Natural killer cell (primary cell): ENCODE measurements at places on chromosomes 12 and 14. TPM values are rescaled to one million over a fixed set of nuclear protein-coding genes. Genes with fewer than 3 reads are reported as not detected.

GSC gene
- total RNA-seq: 2.1 TPM

RHOJ gene
- total RNA-seq: not detected

SYT10 gene
- total RNA-seq: not detected

POTEM gene
- not detected for total RNA-seq

DIO3 gene
- not detected for total RNA-seq

C12orf54 gene
- not detected for total RNA-seq

NAV3 gene
- total RNA-seq: not detected

NEUROD4 gene
- total RNA-seq: not detected

FOXG1 gene
- total RNA-seq: not detected

- H3K4me1 ChIP-seq: peaks cover 18% of the 10 kb centered on the region
- no peak for DNase-seq
- no peaks in the 10 kb centered on the region for H3K27me3 ChIP-seq
- no peaks in the 10 kb centered on the region for H3K36me3 ChIP-seq
These were observed 38.3 kb downstream of the RPS6KA5 start for GRCh38 chr14:91021991-91022621.

DNA sequence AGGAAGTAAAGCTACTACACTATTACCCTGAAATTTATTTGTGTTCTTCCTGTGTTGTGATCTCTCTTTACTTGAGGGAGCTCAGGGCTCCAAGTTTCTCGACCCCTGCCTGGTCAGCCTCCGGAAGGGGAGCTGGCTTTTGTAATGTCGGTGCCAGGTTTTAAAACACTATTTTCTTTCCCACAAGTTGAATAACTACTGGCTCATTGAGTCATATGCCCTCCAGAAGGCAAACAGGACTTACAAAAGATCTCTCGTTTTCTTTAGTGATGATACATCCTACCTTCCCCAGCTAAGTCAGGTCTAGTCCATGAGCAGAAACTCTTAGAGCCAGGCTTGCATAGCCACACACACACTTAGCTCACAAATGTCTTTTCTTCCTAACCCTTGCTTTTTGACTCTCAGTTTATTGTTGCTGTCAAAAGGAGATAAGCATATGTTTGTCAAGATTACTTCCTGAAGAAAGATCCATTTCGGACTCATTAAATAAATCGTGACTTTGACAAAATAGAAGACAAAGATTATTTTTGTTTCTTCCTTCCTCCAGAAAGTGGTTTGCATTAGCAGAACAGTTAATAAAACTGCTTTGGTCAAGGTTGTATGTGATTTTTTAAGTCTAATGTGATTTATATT lies 209.8 kb upstream of the FLRT2 start:
- DNase-seq: no peak
- H3K4me1 ChIP-seq: no peaks in the 10 kb centered on the region
- H3K36me3 ChIP-seq: no peaks in the 10 kb centered on the region
- H3K4me3 ChIP-seq: no peak overlapping the region
- H3K27me3 ChIP-seq: no peaks in the 10 kb centered on the region

DNA sequence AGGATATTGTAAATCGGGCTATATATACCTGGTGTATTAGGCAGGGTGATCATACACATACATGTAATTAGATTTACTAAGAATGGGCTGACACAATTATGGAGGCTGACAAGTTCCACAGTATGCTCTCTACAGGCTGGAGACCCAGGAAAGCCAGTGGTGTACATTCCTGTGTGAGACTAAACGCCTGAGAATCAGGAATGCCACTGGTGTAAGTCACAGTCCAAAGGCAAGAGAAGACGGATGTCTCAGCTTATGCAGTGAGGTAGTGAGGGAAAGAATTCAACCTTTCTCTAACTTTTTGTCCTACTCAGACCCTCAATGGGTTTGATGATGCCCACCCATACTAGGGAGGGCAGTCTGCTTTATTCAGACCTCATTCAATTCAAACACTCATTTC lies 57.1 kb downstream of the METTL25 start:
- no peak for DNase-seq
- H3K4me3 ChIP-seq: no peak overlapping the region
- no peak overlapping the region for H3K27ac ChIP-seq
- H3K27me3 ChIP-seq: no peaks in the 10 kb centered on the region
- no peaks in the 10 kb centered on the region for H3K4me1 ChIP-seq
- no peaks in the 10 kb centered on the region for H3K36me3 ChIP-seq

DNA sequence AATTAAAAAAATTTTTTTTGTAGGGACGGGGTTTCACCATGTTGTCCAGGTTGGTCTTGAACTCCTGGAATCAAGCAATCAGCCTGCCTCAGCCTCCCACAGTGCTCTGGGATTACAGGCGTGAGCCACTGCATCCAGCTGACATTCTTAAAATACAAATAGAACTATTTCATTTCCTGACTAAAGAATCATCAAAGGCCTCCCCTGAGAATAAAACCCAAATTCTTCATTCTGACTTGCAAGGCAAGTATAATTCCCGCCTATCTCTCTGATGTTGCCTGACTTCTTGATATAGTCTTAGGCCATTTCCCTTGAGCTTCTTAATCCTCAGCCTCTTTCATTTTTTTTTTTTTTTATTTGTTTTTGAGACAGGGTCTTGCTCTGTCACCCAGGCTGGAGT lies 4.4 kb upstream of the BICD1 start:
- H3K27ac ChIP-seq: no peak overlapping the region
- H3K4me1 ChIP-seq: peaks cover 6% of the 10 kb centered on the region
- no peak for DNase-seq
- no peaks in the 10 kb centered on the region for H3K27me3 ChIP-seq
- H3K4me3 ChIP-seq: no peak overlapping the region
- no peaks in the 10 kb centered on the region for H3K36me3 ChIP-seq

DNA sequence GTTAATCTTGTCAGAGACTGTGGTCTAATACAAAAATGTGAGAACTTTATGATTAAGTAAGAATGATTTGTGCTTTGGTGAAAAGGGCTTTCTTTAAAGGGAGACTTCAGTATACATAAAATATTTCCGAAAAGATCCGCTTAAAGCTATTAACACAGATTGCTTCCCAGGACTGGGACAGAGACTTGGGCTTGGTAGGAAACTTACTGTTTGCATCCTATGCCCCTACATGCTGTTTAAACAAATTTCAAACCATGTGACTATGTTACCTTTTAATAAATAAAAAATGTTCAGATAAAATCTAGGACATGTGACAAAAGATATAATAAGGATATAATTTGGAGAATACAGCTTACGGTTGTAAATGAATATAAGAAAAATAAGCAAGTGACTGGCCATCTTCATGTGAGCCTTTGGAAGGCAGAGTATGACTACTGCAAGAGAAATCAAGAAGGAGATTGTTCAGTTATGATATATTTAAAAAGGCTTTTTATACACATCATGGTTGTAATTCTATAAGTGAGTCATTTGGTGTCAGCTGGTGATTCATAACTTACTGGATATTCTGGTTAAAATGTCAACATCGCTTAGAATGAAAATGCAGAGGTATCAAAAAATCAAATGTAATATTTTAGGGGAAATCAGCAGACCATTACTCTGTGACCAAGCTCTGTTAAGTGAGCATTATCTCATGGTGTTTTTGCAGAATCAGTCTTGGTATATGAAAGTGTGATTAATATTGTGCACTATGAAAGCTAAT lies 234.7 kb upstream of the E2F7 start:
- H3K27me3 ChIP-seq: no peaks in the 10 kb centered on the region
- no peaks in the 10 kb centered on the region for H3K4me1 ChIP-seq
- DNase-seq: no peak
- H3K36me3 ChIP-seq: no peaks in the 10 kb centered on the region
- no peak overlapping the region for H3K27ac ChIP-seq

- H3K4me3 ChIP-seq: no peak overlapping the region
- DNase-seq: no peak
- H3K36me3 ChIP-seq: no peaks in the 10 kb centered on the region
- no peaks in the 10 kb centered on the region for H3K27me3 ChIP-seq
These were observed 17.8 kb downstream of the TAS2R50 start for GRCh38 chr12:10968765-10969456.

GRCh38 chr14:33957299-33957698 lies 6.4 kb upstream of the EGLN3 start:
- no peaks in the 10 kb centered on the region for H3K36me3 ChIP-seq
- DNase-seq: no peak
- no peak overlapping the region for H3K27ac ChIP-seq
- no peak overlapping the region for H3K4me3 ChIP-seq

DNA sequence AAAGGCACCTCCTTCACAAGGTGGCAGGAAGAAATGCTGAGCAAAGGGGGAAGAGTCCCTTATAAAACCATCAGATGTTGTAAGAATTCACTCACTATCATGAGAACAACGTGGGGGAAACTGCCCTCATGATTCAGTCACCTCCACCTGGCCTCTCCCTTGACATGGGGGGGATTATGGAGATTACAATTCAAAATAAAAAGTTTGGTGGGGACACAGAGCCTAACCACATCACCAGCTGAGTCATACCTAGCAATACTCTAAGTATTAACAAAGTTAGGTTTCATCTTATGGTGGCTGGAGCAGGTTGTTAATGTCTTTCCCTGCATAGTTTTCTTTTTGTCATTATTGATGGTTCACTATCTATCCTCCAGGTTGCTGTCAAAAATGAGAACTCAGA lies 113.2 kb upstream of the PPFIA2 start:
- no peak for DNase-seq
- H3K36me3 ChIP-seq: no peaks in the 10 kb centered on the region
- H3K4me3 ChIP-seq: no peak overlapping the region
- no peaks in the 10 kb centered on the region for H3K4me1 ChIP-seq
- H3K27me3 ChIP-seq: no peaks in the 10 kb centered on the region

- no peaks in the 10 kb centered on the region for H3K36me3 ChIP-seq
- H3K4me3 ChIP-seq: no peak overlapping the region
- peaks cover 2% of the 10 kb centered on the region for H3K27me3 ChIP-seq
- no peak overlapping the region for H3K27ac ChIP-seq
- no peak for DNase-seq
These were observed 228.7 kb upstream of the CRY1 start for GRCh38 chr12:107322063-107322462.

- peaks cover 60% of the 10 kb centered on the region for H3K4me1 ChIP-seq
- H3K4me3 ChIP-seq: peak overlapping the region; percentile 16
- no peaks in the 10 kb centered on the region for H3K27me3 ChIP-seq
- peak overlapping the region; percentile 53 for H3K27ac ChIP-seq
These were observed 5.5 kb downstream of the BCL11B start for GRCh38 chr14:99266181-99267178.

DNA sequence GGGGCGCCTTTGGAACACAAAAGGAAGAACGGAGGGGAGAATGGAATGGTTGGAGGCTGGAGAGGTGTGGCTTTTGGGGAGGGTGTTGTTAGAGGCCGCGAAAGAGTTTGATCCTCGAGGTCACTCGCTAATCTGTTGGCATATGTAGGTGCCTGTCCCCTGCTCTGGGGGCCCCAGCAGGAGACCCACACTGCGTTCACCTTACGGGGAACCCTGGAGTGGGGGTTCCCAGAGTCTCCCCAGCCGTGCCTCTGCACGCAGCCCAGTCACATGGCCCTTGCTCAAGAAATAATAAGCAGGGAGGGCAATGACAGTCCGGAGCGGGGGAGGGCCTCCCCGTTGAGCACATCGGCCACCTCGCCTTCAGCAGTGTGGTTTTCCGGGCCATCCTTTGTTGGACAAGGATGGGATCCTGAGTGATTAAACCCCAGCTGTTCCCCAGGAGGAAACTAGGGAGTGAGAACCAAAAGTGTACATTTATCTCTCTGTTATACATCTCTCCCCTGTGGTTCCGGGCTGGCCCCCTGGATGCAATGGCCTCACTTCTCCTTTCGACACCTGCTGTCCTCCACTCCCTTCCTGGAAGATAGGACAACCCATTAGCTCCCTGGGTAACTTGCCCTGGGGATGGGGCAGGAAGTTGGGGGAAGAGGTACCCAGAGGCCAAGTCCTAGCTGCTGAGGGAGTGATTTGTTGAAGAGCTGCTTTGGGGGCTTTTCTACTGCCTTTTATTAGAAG lies 1.3 kb downstream of the PLEKHG3 start:
- H3K27ac ChIP-seq: peak overlapping the region; percentile 77
- H3K27me3 ChIP-seq: no peaks in the 10 kb centered on the region
- no peaks in the 10 kb centered on the region for H3K36me3 ChIP-seq
- DNase-seq: peak; percentile 40
- H3K4me1 ChIP-seq: peaks cover 70% of the 10 kb centered on the region

DNA sequence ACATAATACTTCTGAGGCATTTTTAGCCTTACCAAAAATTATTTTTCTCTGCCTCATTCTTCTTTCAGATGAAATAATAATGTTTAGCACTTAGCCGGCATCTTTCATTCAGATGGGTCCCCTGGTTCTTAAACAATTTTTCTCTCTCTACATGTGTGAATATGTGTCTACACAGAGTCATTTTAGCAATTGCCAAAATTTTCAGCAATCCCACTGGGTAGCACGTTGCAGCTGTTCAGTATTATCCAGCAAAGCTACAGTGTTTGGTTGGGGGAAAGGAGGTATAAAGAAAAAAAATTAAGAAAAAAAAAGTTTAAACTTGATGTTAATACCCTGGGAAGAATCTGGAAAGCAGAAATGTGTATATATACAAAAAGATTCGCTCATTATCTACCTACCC lies 160.5 kb upstream of the TRHDE start:
- no peak overlapping the region for H3K4me3 ChIP-seq
- no peaks in the 10 kb centered on the region for H3K4me1 ChIP-seq
- H3K27ac ChIP-seq: no peak overlapping the region
- no peaks in the 10 kb centered on the region for H3K36me3 ChIP-seq
